Stimulated activated CD4-positive, alpha-beta T cell treated with anti-CD3 and anti-CD28 coated beads, Interleukin-4, amount 100 ng/mL, for 4 hours (primary cell): ENCODE measurements at places on chromosomes 3 and 15.

DNA sequence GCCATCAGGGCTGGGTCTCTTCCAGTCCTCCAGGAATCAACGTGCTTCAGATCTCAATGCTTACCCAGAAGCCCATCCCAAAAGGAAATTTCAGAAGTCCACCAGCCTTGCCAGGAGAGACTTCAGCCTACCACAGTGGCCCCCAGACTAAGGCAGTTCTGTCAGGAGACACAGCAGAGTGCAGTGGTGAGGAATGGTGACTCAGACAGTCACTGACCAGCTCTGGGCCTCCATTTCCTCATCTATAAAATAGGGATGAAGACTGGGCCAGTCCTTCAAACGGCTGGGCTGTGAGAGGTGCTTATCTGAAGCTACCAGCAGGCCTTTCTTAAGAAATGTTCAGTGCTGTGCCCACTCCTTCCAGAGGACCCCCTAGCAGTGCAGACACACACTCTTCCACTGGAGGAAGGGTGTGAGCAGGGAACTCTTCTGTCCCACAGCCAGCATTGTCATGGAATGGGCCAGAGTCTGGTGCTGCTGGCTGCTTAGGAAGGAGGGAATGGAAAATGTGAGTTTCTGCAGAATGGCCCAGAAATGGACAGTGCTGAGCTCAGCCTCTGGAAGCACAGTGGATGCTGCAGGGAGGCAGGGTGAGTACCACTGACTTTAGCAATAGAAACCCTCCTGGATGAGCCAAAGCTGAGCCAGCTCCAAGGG is 41.6 kb upstream of the DUSP7 start:
- DNase-seq: no peak

- no peak for DNase-seq
These were observed 201.6 kb upstream of the RGMA start for GRCh38 chr15:93290618-93290946.

DNA sequence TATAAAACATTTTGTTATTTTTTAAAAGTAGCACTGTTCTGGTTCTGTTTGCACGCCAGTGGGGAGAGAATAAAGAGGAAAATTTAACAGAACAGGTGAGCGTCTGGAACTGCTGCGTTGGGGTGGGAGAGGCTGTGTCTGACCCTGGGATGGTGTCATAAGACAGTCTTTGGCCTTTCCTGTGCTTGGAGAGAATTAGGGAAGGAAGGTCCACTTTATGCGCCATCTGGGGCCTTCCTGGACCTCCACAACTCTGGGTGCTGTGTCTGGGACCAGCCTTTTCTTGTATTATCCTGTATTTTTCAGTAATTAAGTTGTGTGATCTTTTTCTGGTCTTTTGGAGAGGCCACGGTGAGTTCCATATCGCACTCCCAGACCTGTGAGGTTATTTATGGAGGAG is 3.3 kb downstream of the FAM43A start:
- no peak for DNase-seq

DNA sequence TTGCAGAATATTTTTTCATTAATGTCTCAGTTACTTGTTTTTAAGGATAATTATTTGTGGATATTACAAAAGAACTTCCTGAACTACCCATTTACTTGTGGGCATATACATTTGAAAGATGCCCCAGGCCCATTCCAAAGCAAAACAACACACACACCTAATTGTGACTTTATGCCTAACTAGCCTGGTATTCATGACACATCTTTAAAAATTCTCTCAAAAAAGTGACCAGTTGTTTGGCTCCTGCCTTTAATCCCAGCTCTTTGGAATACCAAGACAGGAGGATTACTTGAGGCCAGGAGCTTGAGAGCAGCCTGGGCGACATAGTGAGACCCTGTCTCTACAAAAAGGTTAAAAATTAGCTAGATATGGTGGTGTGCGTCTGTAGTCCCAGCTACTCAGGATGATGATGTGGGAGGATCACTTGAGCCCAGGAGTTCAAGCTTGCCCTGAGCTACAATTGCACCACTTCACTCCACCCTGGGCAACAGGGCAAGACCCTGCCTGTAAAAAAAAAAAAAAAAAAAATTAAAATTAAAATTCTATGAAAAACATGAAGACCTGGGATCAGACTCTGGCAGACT is 51.7 kb upstream of the SLC4A7 start:
- no peak for DNase-seq

- DNase-seq: no peak
These were observed 21.5 kb upstream of the CHD2 start for GRCh38 chr15:92878593-92879053.

GRCh38 chr3:103440539-103441203 is 1005.9 kb downstream of the ZPLD1 start:
- no peak for DNase-seq

- DNase-seq: no peak
These were observed 164.5 kb downstream of the THSD4 start for GRCh38 chr15:71279757-71280141.

DNA sequence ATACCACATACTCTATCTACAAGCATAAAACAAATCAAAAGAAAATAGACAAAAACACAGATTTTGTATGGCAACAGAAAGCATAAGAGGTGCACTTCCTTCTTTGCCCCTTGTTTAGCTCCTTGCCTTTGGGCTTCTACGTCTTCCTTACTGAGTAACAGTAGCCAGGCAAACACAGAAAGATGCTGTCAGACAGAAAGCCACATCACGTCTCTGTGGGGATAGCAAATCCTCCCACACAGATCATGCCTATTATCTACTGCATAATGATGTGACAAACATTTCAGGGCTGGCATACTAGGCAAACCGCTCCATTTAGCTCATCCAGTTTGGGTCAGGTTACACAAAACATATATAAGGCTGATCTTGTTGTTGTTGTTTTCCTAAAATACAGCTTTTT is 92.7 kb downstream of the BOC start:
- no peak for DNase-seq

- DNase-seq: no peak
These were observed 406.4 kb upstream of the PROK2 start for GRCh38 chr3:72191209-72191960.

GRCh38 chr15:36924034-36924433 is 176.3 kb downstream of the MEIS2 start:
- DNase-seq: no peak

GRCh38 chr3:184630861-184631471 is 69.4 kb downstream of the EPHB3 start:
- no peak for DNase-seq
